Fibroblast of lung (primary cell): ENCODE measurements at places on chromosomes 2 and 18. TPM values are rescaled to one million over a fixed set of nuclear protein-coding genes. Genes with fewer than 3 reads are reported as not detected.

KCNJ13 gene
- not detected in 2 replicates for total RNA-seq

FBXO36 gene
- total RNA-seq: 3.5 and 3.9 TPM in 2 replicates

DSEL gene
- 51.1 and 157 TPM in 2 replicates for total RNA-seq

MGAT4A gene
- total RNA-seq: 0.17 and 0.26 TPM in 2 replicates

CDH2 gene
- 2.0 and 8.7 TPM in 2 replicates for total RNA-seq

RAB1A gene
- 63.4 and 89.8 TPM in 2 replicates for total RNA-seq

SP5 gene
- total RNA-seq: under 0.01 TPM in 1 of 2 replicates, not detected in the other

ST8SIA5 gene
- under 0.01 TPM in 2 replicates for total RNA-seq

GBX2 gene
- not detected in 2 replicates for total RNA-seq

GRCh38 chr2:192267484-192267883 lies 72.8 kb upstream of the TMEFF2 start:
- peak; percentile 86 for DNase-seq

- no peak for DNase-seq
Measured at GRCh38 chr18:6557057-6557769, 142.5 kb upstream of the L3MBTL4 start.

- DNase-seq: no peak
Measured at GRCh38 chr2:985317-985898, 34.8 kb downstream of the SNTG2 start.

- no peak for DNase-seq
Measured at GRCh38 chr18:36737316-36737715, 91.5 kb downstream of the TPGS2 start.

- DNase-seq: no peak
Measured at GRCh38 chr2:200861617-200862155, 2.8 kb downstream of the CLK1 start.

DNA sequence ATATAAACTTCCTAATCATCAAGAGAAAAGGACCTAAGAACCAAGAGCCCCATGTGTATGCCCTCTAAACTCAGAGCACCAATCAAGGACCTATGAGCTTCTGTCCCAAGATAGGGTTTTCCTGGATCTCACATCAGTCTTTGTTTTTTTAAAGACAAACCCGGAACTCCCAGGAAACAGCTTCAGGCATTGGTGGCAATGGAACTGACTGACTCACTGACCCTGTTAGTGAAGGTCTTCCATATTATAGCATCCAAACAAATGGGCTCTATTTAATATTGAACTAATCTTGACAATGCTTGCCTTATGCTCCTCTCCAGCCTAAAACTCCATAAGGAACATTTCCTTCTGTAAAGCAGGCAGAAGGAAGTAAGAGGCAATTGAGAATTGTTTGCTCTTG lies 63.5 kb upstream of the RPE start:
- DNase-seq: no peak

DNA sequence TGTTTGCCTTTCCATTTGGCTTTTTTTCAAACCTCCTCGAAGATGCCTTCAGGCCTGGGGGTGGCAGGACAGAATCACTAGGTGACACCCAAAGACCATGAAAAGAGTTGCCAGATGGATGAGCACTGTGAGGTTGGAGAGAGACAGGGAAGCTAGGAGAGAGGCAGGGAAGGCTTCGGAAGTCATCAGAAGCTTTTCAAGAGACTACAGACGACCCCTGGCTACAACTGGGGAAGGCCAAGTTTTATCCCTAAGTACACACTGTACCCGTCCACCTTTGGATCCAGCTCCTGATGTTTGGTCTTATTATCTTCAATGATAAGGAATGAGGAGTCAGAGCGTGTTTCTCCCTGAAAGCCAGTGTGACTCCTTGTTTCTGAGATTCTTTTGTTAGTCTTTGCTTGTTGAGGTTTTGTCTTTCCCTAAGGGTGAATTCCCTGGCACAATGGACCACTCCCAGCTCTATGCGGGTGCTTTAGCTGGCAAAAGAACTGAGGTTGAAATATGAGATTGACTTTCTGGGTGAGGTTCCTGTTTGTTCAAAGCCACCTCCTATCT lies 33.4 kb upstream of the SLC9A2 start:
- no peak for DNase-seq

GRCh38 chr2:71120195-71120594 lies 9.8 kb downstream of the MCEE start:
- no peak for DNase-seq

DNA sequence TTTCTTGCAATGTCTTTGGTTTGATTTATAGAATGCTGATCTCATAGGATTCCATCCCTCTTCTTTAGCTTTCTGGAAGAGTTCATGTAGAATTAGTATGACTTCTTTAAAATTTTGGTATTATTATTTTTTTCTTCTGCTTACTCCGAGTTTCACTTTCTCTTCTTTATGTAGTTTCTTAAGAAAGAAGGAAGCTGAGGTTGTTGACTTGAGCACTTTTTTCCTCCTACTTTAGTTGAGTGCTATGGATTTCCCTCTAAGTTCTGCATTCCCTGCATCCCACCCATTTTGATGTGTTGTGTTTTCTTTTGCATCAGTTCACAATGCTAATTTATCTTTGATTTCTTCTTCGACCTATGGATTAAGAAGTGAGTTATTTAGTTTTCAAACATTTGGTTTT lies 78.9 kb upstream of the SPRED2 start:
- DNase-seq: no peak

GRCh38 chr18:58161659-58162058 lies 117.6 kb downstream of the NEDD4L start:
- peak; percentile 21 for DNase-seq

DNA sequence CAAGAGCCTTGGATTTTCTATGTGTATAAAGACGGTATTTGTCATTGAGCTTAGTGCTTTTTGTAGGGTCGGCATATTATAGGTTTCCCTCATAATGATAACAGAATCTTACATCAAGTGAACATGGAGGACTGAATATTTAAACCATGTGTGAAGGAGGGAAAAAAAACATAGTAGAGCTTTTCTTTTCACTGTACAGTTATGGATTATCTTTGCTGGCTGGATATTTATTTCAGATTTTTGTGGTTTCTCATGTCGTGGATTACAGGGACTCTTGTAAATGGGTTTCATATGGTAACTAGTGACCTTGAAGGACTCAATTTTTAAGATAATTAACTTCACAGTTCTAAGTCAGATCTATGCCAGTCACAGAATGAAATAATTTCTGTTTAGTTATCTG lies 330.2 kb upstream of the NRP2 start:
- no peak for DNase-seq
